ENCODE measurements at places on chromosomes 7 and 10. TPM values are rescaled to one million over a fixed set of nuclear protein-coding genes. Genes with fewer than 3 reads are reported as not detected.
A peak's percentile ranks its signal among the peaks of the same experiment; 100 is the strongest.

DNA sequence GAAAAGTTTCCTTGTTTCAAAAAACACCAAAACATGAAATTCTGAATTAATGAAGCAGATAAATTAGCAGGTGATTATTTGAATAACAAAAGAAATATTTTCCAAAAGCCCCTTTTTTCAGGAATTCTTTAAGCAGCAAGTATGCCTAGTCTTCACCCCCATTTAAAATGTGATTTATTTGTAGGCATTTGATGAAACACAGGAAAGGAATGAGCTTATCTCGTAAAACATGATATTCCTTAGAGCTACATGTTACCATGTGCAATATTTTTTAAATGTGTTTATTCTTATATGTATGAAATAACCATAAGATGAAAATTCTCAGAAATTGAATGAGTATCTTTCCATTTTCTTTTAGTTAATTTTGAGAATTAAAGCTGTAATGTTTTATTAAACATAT lies 106.1 kb downstream of the CHN2 start:
- H3K27me3 ChIP-seq, result no peaks in the 10 kb centered on the region
- no peaks in the 10 kb centered on the region for H3K4me1 ChIP-seq
- H3K4me3 ChIP-seq, result no peak overlapping the region
- no peaks in the 10 kb centered on the region for H3K36me3 ChIP-seq
- no peak for DNase-seq
- no peak overlapping the region for H3K27ac ChIP-seq

ZFAND2A gene
- total RNA-seq, result 21.2 TPM

DNA sequence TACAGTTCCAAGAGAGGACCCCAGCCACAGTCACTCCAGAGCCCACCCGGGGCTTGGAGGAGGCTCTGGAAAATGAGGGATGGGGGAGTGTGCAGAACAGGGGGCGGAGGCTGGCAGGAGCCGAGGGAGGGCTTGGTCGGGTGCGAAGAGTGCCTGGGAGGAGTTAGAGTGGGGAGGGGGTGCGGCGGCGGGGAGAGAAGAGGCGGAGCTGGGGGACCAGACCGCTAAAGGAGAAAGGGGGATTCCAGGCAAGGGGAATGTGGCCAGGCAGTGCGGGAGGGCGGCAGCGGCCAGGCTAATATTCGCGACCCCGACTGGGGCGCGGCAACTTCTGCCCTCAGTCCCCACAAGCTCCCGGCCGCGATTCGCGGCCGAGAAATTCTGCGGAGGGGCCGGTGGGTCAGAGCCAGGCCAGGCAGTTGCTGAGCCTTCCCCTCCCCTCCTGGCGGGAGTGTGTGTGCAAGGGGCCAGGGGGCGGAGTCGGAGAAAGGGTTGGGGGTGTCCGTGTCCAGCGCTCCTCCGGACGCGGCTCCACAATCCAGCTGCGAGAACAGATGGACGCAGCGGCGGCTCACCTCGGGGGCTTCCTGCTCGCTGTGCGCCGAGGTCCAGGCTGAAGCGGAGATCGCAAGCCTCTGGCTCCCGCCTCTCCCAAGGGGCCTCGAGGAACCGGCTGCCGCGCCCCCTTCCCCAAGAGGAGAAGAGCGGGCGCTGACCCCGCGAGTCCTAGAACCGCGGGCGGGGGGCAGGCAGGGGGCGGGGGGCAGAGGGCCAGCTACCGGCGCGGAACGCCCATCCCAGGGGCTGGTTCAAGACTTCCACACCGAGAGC lies 612 bp upstream of the SLC18A3 start:
- H3K36me3 ChIP-seq, result no peaks in the 10 kb centered on the region
- H3K27me3 ChIP-seq, result peaks cover 9% of the 10 kb centered on the region
- DNase-seq, result no peak
- H3K4me1 ChIP-seq, result no peaks in the 10 kb centered on the region
- no peak overlapping the region for H3K27ac ChIP-seq

HOXA3 gene
- 0.12 TPM for total RNA-seq

- no peaks in the 10 kb centered on the region for H3K27me3 ChIP-seq
- DNase-seq, result no peak
- no peak overlapping the region for H3K4me3 ChIP-seq
- H3K4me1 ChIP-seq, result no peaks in the 10 kb centered on the region
Measured at GRCh38 chr10:94010886-94011285, 17.2 kb downstream of the PLCE1 start.

GRCh38 chr10:123109466-123109865 lies 26.3 kb upstream of the HMX3 start:
- no peak for DNase-seq
- H3K36me3 ChIP-seq, result no peaks in the 10 kb centered on the region
- H3K27me3 ChIP-seq, result no peaks in the 10 kb centered on the region

DNA sequence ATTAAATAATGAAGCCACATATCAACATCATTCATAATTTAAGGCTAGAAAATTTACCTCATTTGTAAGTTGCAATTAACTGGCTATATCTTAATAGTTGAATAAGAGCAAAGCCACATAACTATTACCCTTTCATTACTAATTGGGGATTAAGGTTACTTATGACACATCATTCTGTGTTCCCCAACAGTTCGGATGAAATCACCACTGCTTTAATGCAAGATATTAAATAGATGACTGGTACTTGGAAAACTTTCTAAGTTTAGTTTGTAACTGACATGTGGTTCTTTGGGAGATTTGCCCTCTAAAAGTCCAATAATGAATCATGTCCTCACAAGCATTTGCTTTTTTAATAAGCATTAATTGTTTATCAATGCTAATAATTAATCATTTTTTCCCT lies 109.1 kb downstream of the MTERF1 start:
- H3K36me3 ChIP-seq, result no peaks in the 10 kb centered on the region
- H3K4me1 ChIP-seq, result no peaks in the 10 kb centered on the region
- H3K4me3 ChIP-seq, result no peak overlapping the region
- H3K27ac ChIP-seq, result no peak overlapping the region
- DNase-seq, result no peak
- no peaks in the 10 kb centered on the region for H3K27me3 ChIP-seq

DNA sequence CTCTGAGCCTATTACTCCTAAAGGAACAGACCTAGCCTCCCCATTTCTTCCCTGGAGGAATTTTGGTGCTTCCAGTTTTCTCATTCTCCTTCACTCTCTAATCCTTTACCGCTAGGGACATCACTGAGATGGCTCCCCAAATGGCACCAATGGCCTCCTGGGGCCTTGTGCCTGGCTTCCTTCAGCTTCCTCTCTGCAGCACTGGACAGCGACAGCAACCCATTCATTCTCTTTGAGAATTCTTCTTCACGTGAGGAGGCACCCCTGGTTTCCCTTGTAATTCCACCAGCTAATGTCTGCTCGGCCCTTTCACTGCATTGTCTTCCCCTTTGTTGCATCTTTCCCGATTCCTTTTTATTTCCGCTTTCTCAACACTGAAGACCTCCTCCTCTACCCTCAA lies 24.6 kb upstream of the KDM7A start:
- H3K36me3 ChIP-seq, result no peaks in the 10 kb centered on the region
- no peaks in the 10 kb centered on the region for H3K4me1 ChIP-seq
- no peak for DNase-seq

- no peaks in the 10 kb centered on the region for H3K4me1 ChIP-seq
- no peaks in the 10 kb centered on the region for H3K36me3 ChIP-seq
- no peak for DNase-seq
- H3K4me3 ChIP-seq, result no peak overlapping the region
- H3K27me3 ChIP-seq, result no peaks in the 10 kb centered on the region
Measured at GRCh38 chr10:74451127-74451829, 300.3 kb downstream of the ADK start.

GRCh38 chr10:95327367-95327766 lies 36.6 kb upstream of the PDLIM1 start:
- H3K4me1 ChIP-seq, result no peaks in the 10 kb centered on the region
- no peak overlapping the region for H3K27ac ChIP-seq
- H3K4me3 ChIP-seq, result no peak overlapping the region
- no peaks in the 10 kb centered on the region for H3K36me3 ChIP-seq
- DNase-seq, result no peak
- no peaks in the 10 kb centered on the region for H3K27me3 ChIP-seq

DNA sequence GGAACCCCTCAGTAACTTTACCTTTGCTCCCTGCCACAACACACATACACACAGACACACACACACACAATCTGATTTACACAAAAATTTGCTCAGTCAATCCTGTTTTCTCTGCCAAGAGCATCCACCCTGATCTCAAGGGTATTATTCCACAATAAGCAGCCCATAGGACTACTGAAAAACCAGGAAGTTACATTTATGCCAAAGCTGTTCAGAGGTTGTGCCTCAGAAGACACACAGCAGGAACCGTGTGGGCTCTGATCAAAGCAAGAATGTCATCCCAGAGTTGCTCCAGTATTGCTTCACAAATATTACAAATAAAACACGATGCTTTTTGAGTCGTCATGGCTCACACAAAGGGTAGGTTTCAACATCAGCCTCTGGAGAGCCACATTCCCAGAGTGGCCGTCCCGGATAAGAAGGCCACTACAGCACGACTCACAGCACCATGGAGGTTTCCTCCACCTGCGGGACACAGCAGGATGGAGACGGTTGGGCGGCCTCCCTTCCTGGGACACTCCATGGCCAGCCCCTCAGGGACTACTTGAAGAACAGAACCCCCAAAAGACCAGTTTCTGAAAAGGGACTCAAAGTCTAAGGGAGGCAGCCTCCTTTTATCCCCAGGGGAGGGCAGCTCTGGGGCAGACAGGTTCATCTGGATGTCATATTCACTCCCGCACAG lies 1.6 kb downstream of the AIFM2 start:
- H3K27ac ChIP-seq, result no peak overlapping the region
- no peaks in the 10 kb centered on the region for H3K36me3 ChIP-seq
- no peaks in the 10 kb centered on the region for H3K27me3 ChIP-seq
- no peak for DNase-seq
- peaks cover 6% of the 10 kb centered on the region for H3K4me1 ChIP-seq

- no peak for DNase-seq
- peaks cover 62% of the 10 kb centered on the region for H3K4me1 ChIP-seq
- H3K4me3 ChIP-seq, result no peak overlapping the region
- no peaks in the 10 kb centered on the region for H3K36me3 ChIP-seq
- H3K27me3 ChIP-seq, result no peaks in the 10 kb centered on the region
Measured at GRCh38 chr10:79148452-79149344, 79.9 kb downstream of the ZMIZ1 start.

DLX5 gene
- total RNA-seq, result not detected

DNA sequence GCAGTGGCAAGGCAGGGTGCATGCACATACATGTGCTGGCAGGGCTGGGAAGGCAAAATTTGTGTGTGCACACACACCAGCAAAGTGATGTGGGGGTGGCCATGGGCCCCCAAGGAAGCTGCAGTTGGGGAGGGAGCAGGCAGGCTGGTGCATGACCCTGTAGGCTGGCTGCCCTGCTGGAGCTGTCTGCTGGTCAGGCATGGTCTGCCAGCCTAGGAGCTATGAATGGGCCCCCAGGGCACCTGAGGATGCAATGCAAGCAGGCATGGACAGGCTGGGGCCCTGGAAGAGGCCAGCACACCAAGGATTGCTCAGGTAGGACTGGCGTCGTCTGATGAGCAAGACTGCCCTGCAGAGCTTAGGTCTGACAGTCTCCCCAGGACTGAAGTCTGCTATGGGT lies 18.2 kb upstream of the PPP1R3A start:
- no peaks in the 10 kb centered on the region for H3K36me3 ChIP-seq
- no peak overlapping the region for H3K27ac ChIP-seq
- H3K4me1 ChIP-seq, result no peaks in the 10 kb centered on the region
- H3K4me3 ChIP-seq, result no peak overlapping the region
- no peak for DNase-seq
- H3K27me3 ChIP-seq, result no peaks in the 10 kb centered on the region

DNA sequence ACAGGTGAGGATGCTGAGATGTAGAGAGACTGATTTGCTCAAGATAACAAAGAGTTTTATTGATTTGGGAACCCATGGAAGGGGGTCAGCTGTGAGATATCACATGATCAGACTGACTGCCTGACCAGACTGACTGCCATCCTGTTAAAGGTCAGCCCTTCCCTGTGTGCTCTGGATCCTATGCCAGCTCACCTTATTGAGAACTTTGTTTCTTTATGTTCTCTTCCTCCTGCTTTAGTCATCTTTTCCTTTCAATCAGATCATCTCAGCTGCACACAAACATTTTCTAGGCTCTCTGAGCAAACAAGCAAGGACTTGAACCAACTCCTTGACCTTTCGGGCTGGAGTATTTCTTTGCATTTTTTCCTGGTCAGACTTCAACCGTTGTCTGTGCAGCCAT lies 50.0 kb upstream of the MTPN start:
- no peak for DNase-seq
- no peak overlapping the region for H3K27ac ChIP-seq
- no peaks in the 10 kb centered on the region for H3K36me3 ChIP-seq
- H3K4me3 ChIP-seq, result no peak overlapping the region
- no peaks in the 10 kb centered on the region for H3K4me1 ChIP-seq

KNDC1 gene
- 3.6 TPM for total RNA-seq

DNA sequence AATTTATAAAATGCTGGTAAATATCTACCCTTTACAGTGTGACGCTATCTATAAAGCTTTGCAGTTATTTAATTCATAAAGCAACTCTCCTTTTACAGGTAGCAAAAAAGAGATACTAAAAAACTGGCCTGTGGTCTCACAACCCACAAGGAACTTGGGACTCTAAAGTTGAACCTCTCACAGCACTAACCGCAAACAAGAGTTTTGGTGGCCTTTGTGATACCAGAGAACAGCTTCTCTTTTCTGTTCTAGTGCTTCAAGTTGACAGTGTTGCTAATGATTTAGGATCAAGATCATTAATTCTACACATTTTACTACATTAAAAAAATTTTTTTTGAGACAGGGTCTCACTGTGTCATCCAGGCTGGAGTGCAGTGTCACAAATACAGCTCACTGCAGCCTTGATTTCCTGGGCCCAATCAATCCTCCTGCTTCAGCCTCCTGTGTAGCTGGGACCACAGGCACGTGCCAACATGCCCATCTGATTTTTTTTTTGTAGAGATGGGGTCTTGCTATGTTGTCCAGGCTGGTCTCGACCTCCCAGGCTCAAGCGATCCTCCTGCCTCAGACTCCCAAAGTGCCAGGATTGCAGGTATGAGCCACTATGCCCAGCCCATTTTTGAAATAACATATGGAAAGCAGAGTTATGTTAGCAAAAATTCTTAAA lies 56.0 kb upstream of the ST8SIA6 start:
- no peaks in the 10 kb centered on the region for H3K36me3 ChIP-seq
- H3K27ac ChIP-seq, result no peak overlapping the region
- no peaks in the 10 kb centered on the region for H3K27me3 ChIP-seq
- no peak for DNase-seq
- H3K4me3 ChIP-seq, result no peak overlapping the region

DNA sequence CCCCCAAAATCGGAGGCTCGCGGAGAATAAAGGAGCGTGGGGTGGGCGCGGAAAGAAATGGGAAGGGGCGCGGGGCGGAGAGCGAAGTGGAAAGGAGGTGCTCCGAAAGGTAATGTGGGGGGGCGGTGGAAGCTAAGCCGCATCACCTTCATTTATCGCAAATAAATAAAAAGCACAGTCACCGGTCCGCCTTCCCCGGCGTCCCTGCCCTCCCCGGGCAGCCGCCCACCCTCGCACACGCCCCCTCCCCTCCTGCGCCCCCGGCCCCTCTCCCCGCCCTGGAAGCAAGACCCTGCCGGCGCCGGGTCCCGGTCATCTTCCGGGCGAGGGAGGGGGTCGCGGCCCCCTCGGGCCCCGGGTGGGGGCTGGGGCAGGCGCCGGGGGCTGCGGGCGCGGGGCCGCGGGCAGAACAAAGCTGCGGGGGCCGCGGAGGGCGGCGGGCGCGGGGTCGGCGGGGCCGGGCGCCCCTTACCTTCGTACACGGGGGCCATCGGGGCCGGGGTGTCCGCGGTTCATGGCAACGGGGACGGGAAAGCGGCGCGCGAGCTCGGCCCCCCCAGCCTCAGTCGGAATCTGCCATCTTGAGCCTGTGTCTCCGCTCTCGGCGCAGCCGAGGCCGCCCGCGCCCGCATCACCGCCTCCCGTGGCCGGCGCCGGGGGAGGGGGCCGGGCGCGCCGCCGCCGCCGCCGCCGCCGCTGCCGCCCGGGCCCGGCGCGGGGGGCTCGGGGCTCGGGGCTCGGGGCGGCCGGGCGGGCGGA lies 486 bp downstream of the HIPK2 start:
- H3K4me3 ChIP-seq, result peak overlapping the region; percentile 85
- H3K4me1 ChIP-seq, result peaks cover 4% of the 10 kb centered on the region
- peak overlapping the region; percentile 89 for H3K27ac ChIP-seq
